ENCODE measurements at places on chromosomes 6 and 20. TPM values are rescaled to one million over a fixed set of nuclear protein-coding genes. Genes with fewer than 3 reads are reported as not detected.

The ESF1 gene
- total RNA-seq, result 15.6 TPM

The TTLL9 gene
- total RNA-seq, result 0.12 TPM

The NHLRC1 gene
- not detected for total RNA-seq

The FILIP1 gene
- total RNA-seq, result 0.29 TPM

The SEL1L2 gene
- not detected for total RNA-seq

The SAPCD1 gene
- total RNA-seq, result 3.0 TPM

The PI16 gene
- not detected for total RNA-seq

The DHX35 gene
- total RNA-seq, result 12.1 TPM

The SPATA25 gene
- 0.21 TPM for total RNA-seq

The LY6G6F gene
- not detected for total RNA-seq

The SLC4A11 gene
- total RNA-seq, result 4.8 TPM

The GMPR gene
- total RNA-seq, result 6.6 TPM

The PNLDC1 gene
- not detected for total RNA-seq

The GGTLC1 gene
- total RNA-seq, result not detected

The TGM2 gene
- total RNA-seq, result 27.0 TPM

The SLA2 gene
- not detected for total RNA-seq

The SNAI1 gene
- 0.62 TPM for total RNA-seq

The SLC22A23 gene
- total RNA-seq, result 8.2 TPM

The PTCRA gene
- total RNA-seq, result not detected

The MDFI gene
- total RNA-seq, result not detected

The GPSM3 gene
- 3.1 TPM for total RNA-seq

The MATN4 gene
- not detected for total RNA-seq

The PACSIN1 gene
- 0.31 TPM for total RNA-seq

The PLEKHG1 gene
- total RNA-seq, result 0.48 TPM

The PRICKLE4 gene
- not detected for total RNA-seq

The METTL24 gene
- total RNA-seq, result not detected

The SIM1 gene
- total RNA-seq, result not detected

The EPHA7 gene
- total RNA-seq, result not detected

The ADGB gene
- not detected for total RNA-seq

The B3GAT2 gene
- total RNA-seq, result not detected

The EYA4 gene
- 0.02 TPM for total RNA-seq

The PGC gene
- total RNA-seq, result not detected

The CGA gene
- not detected for total RNA-seq

The CST5 gene
- total RNA-seq, result not detected

The LBP gene
- 0.55 TPM for total RNA-seq

The BNIP5 gene
- not detected for total RNA-seq

The SLC52A3 gene
- total RNA-seq, result 0.03 TPM

The PI3 gene
- not detected for total RNA-seq

The PTGIS gene
- total RNA-seq, result 0.14 TPM

The FOXA2 gene
- total RNA-seq, result 1.2 TPM

The APOM gene
- 4.2 TPM for total RNA-seq

The PFDN4 gene
- total RNA-seq, result 341 TPM

The PNPLA1 gene
- total RNA-seq, result not detected

The PRPH2 gene
- not detected for total RNA-seq

The ULBP3 gene
- total RNA-seq, result 2.1 TPM

The RBCK1 gene
- total RNA-seq, result 101 TPM

The RAMACL gene
- 0.19 TPM for total RNA-seq

The ID4 gene
- 3.8 TPM for total RNA-seq

The RIPPLY2 gene
- total RNA-seq, result not detected

The PROCR gene
- total RNA-seq, result 48.0 TPM

The MOXD1 gene
- 27.5 TPM for total RNA-seq

The RBBP8NL gene
- not detected for total RNA-seq

The RSPH3 gene
- total RNA-seq, result 3.3 TPM
